ENCODE measurements at places on chromosomes 4 and X. TPM values are rescaled to one million over a fixed set of nuclear protein-coding genes. Genes with fewer than 3 reads are reported as not detected.

The PPP4R3C gene
- not detected for total RNA-seq

The ENPEP gene
- total RNA-seq, result 8.2 TPM

The ADH6 gene
- 0.50 TPM for total RNA-seq

The HTATSF1 gene
- total RNA-seq, result 27.4 TPM

The AMTN gene
- not detected for total RNA-seq

The BCLAF3 gene
- total RNA-seq, result 13.1 TPM

The VEGFC gene
- total RNA-seq, result 16.1 TPM

The RIBC1 gene
- 3.0 TPM for total RNA-seq

GRCh38 chr4:179486570-179487335, 2044.5 kb upstream of the AGA start:
- H3K27me3 ChIP-seq, result no peaks in the 10 kb centered on the region
- no peaks in the 10 kb centered on the region for H3K36me3 ChIP-seq
- no peak overlapping the region for H3K4me3 ChIP-seq
- no peaks in the 10 kb centered on the region for H3K4me1 ChIP-seq
- DNase-seq, result no peak

GRCh38 chr4:149972407-149972806, 105.8 kb upstream of the DCLK2 start:
- no peak for DNase-seq
- H3K36me3 ChIP-seq, result no peaks in the 10 kb centered on the region
- peaks cover 6% of the 10 kb centered on the region for H3K27me3 ChIP-seq
- H3K4me1 ChIP-seq, result no peaks in the 10 kb centered on the region
- no peak overlapping the region for H3K27ac ChIP-seq

GRCh38 chrX:38868941-38869401, 67.7 kb downstream of the MID1IP1 start:
- peak overlapping the region; percentile 68 for H3K27ac ChIP-seq
- DNase-seq, result no peak
- no peaks in the 10 kb centered on the region for H3K27me3 ChIP-seq
- peaks cover 7% of the 10 kb centered on the region for H3K4me1 ChIP-seq
- no peak overlapping the region for H3K4me3 ChIP-seq

DNA sequence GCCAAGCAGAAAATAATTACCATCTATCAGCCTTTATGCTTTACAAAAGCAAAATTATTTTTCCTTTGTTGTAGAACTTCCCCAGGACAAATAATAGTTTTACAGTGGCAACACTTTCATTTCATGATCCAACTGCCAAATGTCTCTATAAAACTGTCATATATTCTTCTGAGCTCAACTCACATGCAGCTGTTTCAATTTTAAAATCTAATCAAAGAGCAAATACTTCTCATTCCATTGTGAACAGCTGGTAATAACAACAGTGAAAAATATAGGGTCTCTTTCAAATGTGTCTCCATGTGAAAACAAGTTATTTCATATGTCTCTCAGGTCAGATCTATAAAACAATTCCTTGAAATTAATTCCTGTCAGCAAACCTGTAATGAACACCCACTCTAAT, 270.6 kb upstream of the SLC7A11 start:
- H3K27me3 ChIP-seq, result no peaks in the 10 kb centered on the region
- H3K27ac ChIP-seq, result no peak overlapping the region
- no peaks in the 10 kb centered on the region for H3K36me3 ChIP-seq
- DNase-seq, result no peak
- no peaks in the 10 kb centered on the region for H3K4me1 ChIP-seq
- H3K4me3 ChIP-seq, result no peak overlapping the region

DNA sequence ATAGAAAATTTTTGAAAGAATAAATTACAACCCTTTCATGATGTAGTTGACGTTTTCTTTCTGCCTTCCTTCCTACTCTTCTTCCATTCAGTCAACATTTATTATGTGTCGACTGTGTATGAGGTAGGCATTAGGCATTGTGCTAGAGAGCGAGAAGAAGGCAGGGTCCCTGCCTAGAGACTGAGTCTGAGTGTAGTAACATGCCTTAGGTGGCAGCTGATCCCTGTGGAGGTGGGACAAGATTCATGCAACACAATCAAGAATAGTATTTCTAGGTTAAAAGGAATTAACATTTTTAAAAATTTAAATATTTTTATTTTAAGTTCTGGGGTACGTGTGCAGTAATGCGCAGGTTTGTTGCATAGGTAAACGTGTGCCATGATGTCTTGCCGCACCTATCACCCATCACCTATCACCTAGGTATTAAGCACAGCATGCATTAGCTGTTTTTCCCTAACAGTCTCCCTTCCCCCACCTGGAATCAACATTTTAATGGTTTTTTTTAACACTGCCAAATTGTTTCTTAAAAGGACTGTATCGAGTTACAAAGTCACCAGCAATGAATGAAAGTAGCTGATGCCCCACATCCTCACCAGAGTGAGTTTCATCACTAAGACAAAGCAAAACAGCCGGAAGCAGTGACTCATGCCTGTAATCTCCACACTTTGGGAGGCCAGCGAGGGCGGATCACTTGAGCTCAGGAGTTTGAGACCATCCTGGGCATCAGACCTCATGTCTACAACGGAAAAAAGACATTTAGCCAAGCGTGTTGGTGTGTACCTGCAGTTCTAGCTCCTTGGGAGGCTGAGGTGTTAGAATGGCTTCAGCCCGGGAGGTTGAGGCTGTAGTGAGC, 84.0 kb downstream of the WWC2 start:
- no peaks in the 10 kb centered on the region for H3K36me3 ChIP-seq
- peaks cover 6% of the 10 kb centered on the region for H3K4me1 ChIP-seq
- no peak overlapping the region for H3K4me3 ChIP-seq
- peak; percentile 51 for DNase-seq
- no peak overlapping the region for H3K27ac ChIP-seq

DNA sequence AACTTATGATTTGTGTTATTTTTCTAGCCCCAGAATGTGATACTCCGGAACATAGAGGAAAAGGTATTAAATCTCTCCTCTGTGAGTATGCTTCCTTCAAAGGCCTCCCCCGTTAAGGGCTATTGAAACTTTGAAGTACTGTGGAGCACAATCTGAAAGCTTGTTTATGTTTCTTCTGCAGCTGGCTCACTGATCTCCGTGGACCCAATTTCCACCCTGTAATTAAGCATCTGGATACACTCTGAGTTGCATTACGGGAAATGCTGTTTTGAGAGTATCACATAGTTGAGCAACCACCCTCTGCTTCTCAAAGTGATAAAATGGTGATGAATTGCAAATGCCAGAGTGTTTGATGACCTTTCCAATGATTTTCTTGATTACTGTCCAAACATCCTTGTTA, 296.8 kb upstream of the PABPC5 start:
- H3K27ac ChIP-seq, result no peak overlapping the region
- H3K4me1 ChIP-seq, result no peaks in the 10 kb centered on the region
- H3K27me3 ChIP-seq, result no peaks in the 10 kb centered on the region

DNA sequence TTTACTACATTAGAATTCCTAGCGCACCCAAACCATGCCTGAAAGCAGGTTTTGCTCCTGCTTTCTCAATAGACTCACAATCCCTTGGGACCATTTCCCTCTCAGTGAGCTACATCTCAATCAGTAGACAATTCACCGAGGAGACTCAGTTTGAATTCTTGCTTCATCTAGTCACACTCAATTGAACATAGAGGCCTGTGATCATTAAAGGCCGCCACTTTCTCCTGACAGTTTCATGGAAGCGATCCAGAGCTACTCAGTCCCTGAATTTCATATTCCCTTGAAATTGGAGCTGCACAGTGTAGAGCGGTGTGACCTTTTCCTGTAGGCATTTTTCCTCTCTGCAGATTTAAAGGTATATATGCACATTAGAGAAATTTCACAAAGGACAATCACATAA, 193.9 kb upstream of the SPOCK3 start:
- H3K36me3 ChIP-seq, result no peaks in the 10 kb centered on the region
- no peaks in the 10 kb centered on the region for H3K4me1 ChIP-seq
- H3K4me3 ChIP-seq, result no peak overlapping the region
- no peak overlapping the region for H3K27ac ChIP-seq
- no peaks in the 10 kb centered on the region for H3K27me3 ChIP-seq

DNA sequence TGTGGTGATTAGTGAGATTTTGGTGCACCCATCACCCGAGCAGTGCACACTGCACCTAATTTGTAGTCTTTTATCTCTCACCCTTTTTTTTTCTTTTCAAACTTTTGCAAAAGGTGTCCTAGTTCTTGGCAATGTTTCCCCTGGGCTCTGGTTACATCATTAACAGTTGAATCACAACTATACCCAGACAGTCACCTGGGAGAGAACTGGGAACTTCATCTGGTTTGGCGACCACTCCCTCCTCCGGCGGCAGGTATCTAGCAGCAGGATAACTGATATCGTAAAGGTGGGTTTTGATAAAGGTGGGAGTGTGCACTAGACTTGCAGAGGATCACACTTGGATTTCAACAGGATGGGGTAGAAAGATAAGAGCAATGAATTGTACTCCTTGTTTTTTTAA, 140.5 kb downstream of the CHIC2 start:
- no peaks in the 10 kb centered on the region for H3K4me1 ChIP-seq
- no peak for DNase-seq
- peaks cover 4% of the 10 kb centered on the region for H3K27me3 ChIP-seq
- H3K27ac ChIP-seq, result no peak overlapping the region

DNA sequence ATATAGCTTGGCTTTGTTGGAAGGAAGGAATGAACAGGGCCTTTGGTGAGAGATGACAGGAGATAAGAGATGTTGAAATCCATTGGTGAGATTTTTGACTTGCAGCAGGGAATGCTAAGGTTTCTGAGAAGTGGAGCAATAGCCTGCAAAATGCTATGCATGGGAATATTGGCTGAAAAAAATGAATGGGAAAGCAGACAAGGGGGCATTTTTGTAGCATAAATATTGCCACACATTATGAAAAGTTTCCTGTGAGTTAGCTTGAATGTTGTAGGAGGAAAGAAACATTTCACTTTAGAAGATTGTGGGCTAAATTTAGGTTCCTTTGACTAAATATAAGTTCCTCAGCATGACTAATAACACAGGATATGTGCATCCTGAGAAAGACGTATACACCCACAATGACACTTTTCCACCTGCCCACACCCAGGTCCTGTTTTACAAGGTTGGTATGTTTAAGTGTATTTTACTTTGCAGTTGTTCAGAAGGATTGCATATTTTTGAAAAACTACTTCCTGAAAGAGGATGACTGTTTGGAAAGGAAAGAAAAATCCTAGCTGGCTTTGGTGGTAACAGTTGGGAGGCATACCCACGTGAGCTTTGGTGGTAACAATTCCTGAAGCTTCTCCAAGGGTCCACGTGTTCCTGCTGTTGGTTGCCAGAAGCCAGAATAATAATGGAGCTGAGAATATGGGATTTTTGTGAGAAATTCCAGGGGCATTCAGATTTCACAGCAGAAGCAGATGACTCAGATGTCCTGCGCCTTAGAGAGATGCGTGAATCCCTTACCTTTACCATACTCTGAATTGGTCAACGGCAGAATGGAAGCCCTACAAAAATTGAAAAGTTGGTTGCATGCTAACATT, 28.5 kb downstream of the PHEX start:
- no peaks in the 10 kb centered on the region for H3K4me1 ChIP-seq
- no peak for DNase-seq
- no peak overlapping the region for H3K4me3 ChIP-seq
- no peaks in the 10 kb centered on the region for H3K36me3 ChIP-seq
- H3K27me3 ChIP-seq, result no peaks in the 10 kb centered on the region
- no peak overlapping the region for H3K27ac ChIP-seq

- no peak for DNase-seq
- no peak overlapping the region for H3K27ac ChIP-seq
- H3K4me3 ChIP-seq, result no peak overlapping the region
- H3K4me1 ChIP-seq, result peaks cover 5% of the 10 kb centered on the region
- H3K36me3 ChIP-seq, result no peaks in the 10 kb centered on the region
These were observed 10.9 kb upstream of the SASH3 start for GRCh38 chrX:129768586-129769466.

DNA sequence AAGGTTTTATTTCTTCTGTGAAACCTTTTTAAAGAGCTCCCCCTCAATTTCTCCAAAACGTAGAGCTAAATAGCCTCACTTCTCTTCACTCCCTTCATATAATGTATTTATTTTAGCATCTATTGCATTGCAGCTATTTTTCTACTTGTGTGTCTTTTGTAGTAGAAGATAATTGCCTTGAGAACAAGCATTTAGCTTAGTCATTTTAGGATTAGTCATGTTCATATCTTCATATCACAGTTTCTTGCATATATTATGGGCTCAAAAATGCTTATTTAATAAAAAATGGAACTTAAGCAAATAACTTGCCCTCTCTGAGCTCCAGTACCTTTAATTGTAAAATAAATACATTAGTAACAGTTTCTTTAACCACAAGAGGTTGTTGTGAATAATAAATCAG, 72.1 kb upstream of the SPANXC start:
- H3K4me1 ChIP-seq, result no peaks in the 10 kb centered on the region
- H3K4me3 ChIP-seq, result no peak overlapping the region
- H3K27ac ChIP-seq, result no peak overlapping the region
- DNase-seq, result no peak
- no peaks in the 10 kb centered on the region for H3K27me3 ChIP-seq

DNA sequence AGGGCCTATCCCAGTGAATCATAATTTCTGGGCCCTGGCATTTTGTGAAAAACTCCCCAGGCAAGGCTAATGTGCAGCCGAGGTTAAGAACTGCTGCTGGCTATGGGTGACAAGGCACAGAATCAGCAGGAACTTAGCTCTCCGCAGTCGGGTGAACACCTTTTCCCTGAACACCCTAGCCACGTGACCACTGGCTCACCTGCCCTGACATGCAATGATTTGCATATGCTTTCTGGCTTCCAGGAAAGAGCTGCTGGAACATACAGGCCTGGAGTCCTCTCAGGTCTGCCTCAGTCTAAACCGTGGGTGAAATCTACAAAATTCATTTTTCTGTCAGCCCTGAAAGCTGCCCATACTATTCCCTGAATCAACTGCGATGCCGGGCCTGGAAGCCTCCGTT, 56.6 kb downstream of the ZNF827 start:
- H3K36me3 ChIP-seq, result peaks cover 4% of the 10 kb centered on the region
- peak; percentile 63 for DNase-seq
- no peaks in the 10 kb centered on the region for H3K27me3 ChIP-seq
- H3K4me1 ChIP-seq, result peaks cover 23% of the 10 kb centered on the region

DNA sequence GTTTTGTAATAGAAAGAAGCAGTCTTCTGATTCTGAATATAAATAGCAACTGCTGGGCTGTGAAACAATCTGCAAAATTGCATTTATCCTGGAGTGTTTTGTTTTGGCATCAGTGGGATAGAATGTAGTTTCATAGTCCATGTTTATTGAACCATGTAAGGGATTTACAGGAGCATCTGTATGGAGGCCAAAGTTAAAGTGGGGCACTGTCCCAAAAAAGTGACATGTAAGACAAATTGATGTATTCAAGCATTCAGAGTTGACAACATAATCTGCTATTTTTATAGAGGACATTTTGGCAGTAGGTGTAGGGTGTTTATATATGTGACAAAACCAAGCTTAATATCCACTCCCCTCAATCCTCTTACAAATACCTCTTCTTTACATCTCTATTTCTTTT, 200.5 kb upstream of the ANK2 start:
- DNase-seq, result no peak
- H3K27me3 ChIP-seq, result no peaks in the 10 kb centered on the region
- H3K4me1 ChIP-seq, result no peaks in the 10 kb centered on the region

- no peak overlapping the region for H3K27ac ChIP-seq
- no peak overlapping the region for H3K4me3 ChIP-seq
- H3K27me3 ChIP-seq, result peaks cover 4% of the 10 kb centered on the region
These were observed 29.7 kb upstream of the PPP2R2C start for GRCh38 chr4:6502147-6502546.

GRCh38 chrX:140503714-140504351, 1.0 kb downstream of the SOX3 start:
- H3K4me1 ChIP-seq, result no peaks in the 10 kb centered on the region
- DNase-seq, result no peak
- H3K4me3 ChIP-seq, result peak overlapping the region; percentile 21

Measured in lower lobe of right lung (tissue), 2 donors.